ENCODE measurements at places on chromosomes 5 and 9. TPM values are rescaled to one million over a fixed set of nuclear protein-coding genes. Genes with fewer than 3 reads are reported as not detected.

The CDH9 gene
- polyA plus RNA-seq = 0.91 TPM

The SPATA31D1 gene
- not detected for polyA plus RNA-seq

The SLC4A9 gene
- polyA plus RNA-seq = 0.22 TPM

The NME5 gene
- 2.8 TPM for polyA plus RNA-seq

The SLC6A19 gene
- polyA plus RNA-seq = 295 TPM

The OCLN gene
- 85.5 TPM for polyA plus RNA-seq

The INSYN2B gene
- 0.34 TPM for polyA plus RNA-seq

The MRNIP gene
- 39.4 TPM for polyA plus RNA-seq

The PSIP1 gene
- 69.7 TPM for polyA plus RNA-seq
